ENCODE measurements at places on chromosomes 1 and 21.
A peak's percentile ranks its signal among the peaks of the same experiment; 100 is the strongest.

DNA sequence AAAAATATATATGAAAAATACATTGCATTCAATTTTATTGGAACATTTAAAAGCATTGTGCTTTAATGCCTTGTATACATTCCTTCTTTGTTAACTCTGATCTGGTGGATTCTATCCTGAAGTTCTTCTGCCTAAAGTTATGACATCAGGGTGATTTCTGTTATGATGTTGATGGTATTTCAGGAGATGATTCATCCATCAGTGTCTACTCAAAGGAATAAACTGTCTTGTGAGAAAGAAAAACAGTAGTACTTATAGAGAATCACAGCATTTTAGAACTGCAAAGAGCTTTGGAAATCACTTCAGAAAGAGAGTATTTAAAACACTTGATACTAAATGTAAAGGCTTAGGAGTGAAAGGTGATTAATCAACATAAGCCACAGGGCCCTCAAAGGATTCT is 155.7 kb downstream of the PTPRC start:
- DNase-seq: no peak
- no peak overlapping the region for H3K4me3 ChIP-seq
- H3K4me1 ChIP-seq: no peaks in the 10 kb centered on the region
- no peaks in the 10 kb centered on the region for H3K27me3 ChIP-seq
- no peaks in the 10 kb centered on the region for H3K36me3 ChIP-seq

- no peaks in the 10 kb centered on the region for H3K4me1 ChIP-seq
- H3K27ac ChIP-seq: no peak overlapping the region
- H3K36me3 ChIP-seq: peaks cover 59% of the 10 kb centered on the region
- H3K27me3 ChIP-seq: no peaks in the 10 kb centered on the region
- no peak overlapping the region for H3K4me3 ChIP-seq
These were observed 17.7 kb upstream of the STX12 start for GRCh38 chr1:27755286-27755685.

- H3K36me3 ChIP-seq: no peaks in the 10 kb centered on the region
- peak; percentile 84 for DNase-seq
- H3K27ac ChIP-seq: peak overlapping the region; percentile 67
- no peaks in the 10 kb centered on the region for H3K27me3 ChIP-seq
These were observed 67.7 kb upstream of the RCC1 start for GRCh38 chr1:28437924-28438699.

DNA sequence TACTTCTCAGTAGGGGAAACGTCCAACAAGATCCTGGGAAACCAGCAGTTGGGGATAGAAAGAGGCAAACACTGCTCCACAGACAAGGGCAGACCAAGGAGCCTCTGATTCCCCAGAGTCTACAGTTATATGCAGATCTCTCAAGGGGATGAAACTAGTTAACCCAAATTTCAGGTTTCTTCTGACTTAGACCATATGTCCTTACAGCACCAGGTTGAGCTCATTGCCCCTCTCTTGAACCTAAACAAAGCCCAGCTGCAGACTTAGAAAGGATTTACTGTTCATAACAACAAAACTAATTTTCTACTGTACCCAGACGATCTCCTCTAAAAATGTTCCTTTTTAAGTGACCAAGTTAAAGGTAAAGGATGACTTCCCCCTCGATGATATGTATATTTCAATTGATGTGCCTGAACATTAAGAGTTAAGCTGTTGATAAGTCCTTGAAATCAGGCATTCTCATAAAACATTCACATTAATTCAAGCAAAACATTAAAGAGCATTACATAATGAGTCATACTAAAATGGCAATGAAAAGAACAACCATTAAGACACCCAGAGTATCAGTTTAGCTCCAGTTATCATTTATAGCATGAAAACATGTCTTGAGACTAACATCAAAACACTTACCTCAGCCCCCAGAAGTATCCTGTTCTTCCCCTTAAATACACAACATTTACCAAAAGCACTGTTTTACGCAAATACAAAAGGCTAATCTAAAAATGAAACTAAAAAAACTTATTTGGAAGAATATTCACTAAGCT is 24.1 kb downstream of the SMYD3 start:
- H3K27me3 ChIP-seq: no peaks in the 10 kb centered on the region
- no peak for DNase-seq
- H3K27ac ChIP-seq: no peak overlapping the region
- no peaks in the 10 kb centered on the region for H3K4me1 ChIP-seq

DNA sequence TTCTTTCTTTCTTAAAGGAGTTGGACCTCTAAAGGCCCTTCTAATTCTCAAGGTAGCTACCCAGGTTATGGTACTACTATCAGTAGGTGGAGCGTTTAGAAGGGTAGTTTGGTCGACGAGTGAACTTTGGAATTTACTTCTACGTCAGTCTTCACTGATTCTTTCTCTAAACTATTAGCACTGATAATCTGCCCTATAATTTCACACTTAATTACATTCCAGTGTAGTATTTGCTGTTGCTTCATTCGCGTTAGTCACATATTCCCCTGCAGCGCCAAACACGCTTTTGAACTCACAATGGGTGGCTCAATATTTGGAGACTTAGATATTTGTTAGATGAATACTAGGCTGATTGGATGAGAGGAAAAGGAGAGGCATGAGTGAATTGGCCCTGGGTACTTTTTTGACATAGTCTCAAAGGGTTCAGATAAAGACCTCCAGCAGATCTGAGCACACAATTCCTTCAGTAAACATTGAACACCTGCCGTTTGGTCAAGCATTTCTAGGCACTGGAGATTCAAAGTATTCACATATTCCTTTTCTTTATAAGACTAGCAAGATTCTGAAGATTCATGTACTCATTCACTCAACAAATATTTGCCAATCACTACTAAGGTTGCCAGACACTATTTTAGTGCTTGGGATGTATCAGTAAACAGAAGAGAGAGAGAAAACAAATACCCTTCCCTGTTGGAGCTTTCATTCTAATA is 929 bp upstream of the FOXJ3 start:
- peaks cover 37% of the 10 kb centered on the region for H3K4me1 ChIP-seq
- H3K4me3 ChIP-seq: peak overlapping the region; percentile 99
- peak overlapping the region; percentile 95 for H3K27ac ChIP-seq
- H3K36me3 ChIP-seq: no peaks in the 10 kb centered on the region

DNA sequence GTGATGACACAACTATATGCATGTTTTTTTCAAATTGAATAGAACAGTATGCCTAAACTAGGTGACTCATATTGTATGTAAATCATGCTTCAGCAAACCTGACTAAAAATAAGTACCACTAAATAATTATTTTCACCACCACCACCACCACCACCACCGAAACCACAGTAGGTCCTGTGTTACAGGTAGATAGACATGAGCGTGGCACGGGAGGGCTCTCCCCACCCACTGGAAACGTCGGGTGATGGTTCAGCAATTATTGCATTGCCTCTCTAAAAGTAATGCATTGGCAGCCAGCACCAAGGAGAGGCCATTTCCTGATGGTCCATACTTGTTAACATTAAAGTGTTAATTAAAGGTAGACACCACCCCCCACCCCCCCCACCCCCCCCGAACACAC is 297.0 kb upstream of the NCAM2 start:
- H3K4me3 ChIP-seq: no peak overlapping the region
- no peaks in the 10 kb centered on the region for H3K36me3 ChIP-seq
- no peaks in the 10 kb centered on the region for H3K27me3 ChIP-seq
- no peaks in the 10 kb centered on the region for H3K4me1 ChIP-seq

GRCh38 chr1:67194209-67194863 is 28.1 kb downstream of the IL23R start:
- no peaks in the 10 kb centered on the region for H3K4me1 ChIP-seq
- no peak overlapping the region for H3K27ac ChIP-seq
- H3K27me3 ChIP-seq: no peaks in the 10 kb centered on the region
- DNase-seq: no peak

- H3K36me3 ChIP-seq: no peaks in the 10 kb centered on the region
- H3K27me3 ChIP-seq: no peaks in the 10 kb centered on the region
- no peak for DNase-seq
- H3K4me3 ChIP-seq: no peak overlapping the region
These were observed 341.9 kb downstream of the PTBP2 start for GRCh38 chr1:97063532-97063931.

DNA sequence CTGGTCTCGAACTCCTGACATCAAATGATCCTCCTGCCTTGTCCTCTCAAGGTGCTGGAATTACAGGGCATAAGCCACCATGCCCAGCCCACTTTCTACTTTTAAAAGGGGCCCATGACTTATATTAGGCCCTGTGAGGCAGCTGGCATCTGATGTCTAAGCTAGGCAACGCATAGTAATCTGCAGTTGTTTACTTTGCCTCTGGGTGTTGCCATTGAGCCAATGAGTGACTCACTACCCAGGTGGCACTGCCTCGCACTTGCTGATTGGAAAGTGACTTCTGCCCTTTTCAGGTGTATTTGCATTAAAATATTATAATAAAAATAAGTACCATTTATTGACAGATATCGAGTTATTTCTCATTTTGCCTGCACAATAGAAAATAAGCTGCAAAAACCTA is 84.9 kb downstream of the KIF14 start:
- H3K27me3 ChIP-seq: no peaks in the 10 kb centered on the region
- no peak overlapping the region for H3K27ac ChIP-seq
- no peak overlapping the region for H3K4me3 ChIP-seq

GRCh38 chr1:218362418-218363076 is 17.4 kb downstream of the TGFB2 start:
- peaks cover 19% of the 10 kb centered on the region for H3K4me1 ChIP-seq
- no peak overlapping the region for H3K27ac ChIP-seq
- no peaks in the 10 kb centered on the region for H3K27me3 ChIP-seq
- H3K36me3 ChIP-seq: no peaks in the 10 kb centered on the region

DNA sequence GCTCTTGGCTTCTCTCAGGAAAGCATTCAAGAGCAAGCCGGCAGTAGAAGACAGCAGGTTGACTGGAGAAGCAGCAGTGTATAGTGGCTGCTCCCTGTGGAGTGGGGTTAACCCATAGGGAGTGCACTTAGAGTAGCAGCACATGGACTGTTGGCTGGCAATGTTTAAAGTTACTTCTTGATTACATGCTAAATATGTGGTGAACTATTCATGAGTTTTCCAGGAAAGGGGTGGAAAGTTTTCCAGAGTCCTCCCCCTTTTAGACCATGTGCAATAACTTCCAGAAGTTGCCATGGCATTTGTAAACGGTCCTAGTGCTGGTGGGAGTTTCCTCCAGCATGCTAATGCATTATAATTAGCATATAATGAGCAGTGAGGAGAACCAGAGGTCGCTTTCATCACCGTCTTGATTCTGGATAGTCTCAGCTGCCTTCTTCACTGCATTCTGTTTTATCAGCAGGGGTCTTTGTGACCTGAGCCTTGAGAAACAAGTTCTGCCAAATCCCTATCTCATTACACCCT is 131.8 kb downstream of the CCDC185 start:
- no peak overlapping the region for H3K27ac ChIP-seq
- no peaks in the 10 kb centered on the region for H3K36me3 ChIP-seq
- no peaks in the 10 kb centered on the region for H3K27me3 ChIP-seq
- no peak for DNase-seq
- H3K4me3 ChIP-seq: no peak overlapping the region

DNA sequence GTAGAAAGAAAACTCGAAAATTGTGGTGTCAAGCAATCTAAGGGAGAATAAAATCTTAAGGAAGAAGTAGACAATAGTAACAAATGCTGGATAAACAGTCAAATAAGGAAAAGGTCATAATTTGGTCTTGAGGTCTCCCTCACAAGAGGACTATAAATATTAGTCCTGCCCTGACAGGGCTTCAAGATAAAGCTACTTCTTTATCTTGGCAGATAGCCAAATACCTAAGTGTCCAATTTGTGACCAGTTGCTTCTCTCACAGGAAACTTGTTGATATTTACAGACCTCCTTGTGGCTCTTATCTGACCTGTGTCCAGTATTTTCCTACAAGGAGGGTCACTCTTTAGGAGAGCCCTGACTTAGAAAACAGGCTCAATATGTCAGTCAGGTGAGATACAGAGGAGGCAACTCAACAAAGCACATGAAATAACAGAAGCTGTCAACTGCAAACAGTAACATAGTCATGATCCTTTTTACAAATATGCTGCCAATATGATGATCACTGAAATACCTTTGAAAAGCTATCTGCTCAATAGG is 88.8 kb downstream of the TNNI3K start:
- no peaks in the 10 kb centered on the region for H3K36me3 ChIP-seq
- DNase-seq: no peak
- H3K4me3 ChIP-seq: no peak overlapping the region
- H3K27ac ChIP-seq: no peak overlapping the region
- H3K4me1 ChIP-seq: peaks cover 15% of the 10 kb centered on the region

DNA sequence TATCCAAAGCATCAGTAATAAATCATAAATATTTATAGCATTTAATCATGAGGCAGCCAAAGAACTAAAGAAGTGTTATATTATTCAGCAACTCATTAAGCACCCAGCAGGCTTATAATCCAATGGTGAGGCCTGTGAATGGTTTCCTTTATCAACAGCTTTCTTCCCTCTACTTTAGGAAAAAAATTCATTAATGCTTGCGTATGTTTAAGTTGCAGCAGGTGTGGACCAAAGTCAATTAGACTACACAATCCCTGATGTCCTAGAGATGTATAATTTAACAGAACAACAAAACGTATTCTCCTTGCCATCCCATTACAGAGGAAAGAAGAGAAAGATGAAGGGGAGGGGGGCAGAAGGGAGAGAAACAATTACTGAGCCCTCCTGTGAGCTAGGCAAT is 87.7 kb upstream of the MAGI3 start:
- H3K4me1 ChIP-seq: no peaks in the 10 kb centered on the region
- H3K36me3 ChIP-seq: no peaks in the 10 kb centered on the region
- no peak overlapping the region for H3K27ac ChIP-seq

- no peaks in the 10 kb centered on the region for H3K4me1 ChIP-seq
- no peak for DNase-seq
- H3K4me3 ChIP-seq: no peak overlapping the region
- H3K27me3 ChIP-seq: no peaks in the 10 kb centered on the region
- H3K36me3 ChIP-seq: no peaks in the 10 kb centered on the region
- no peak overlapping the region for H3K27ac ChIP-seq
These were observed 54.9 kb downstream of the TM2D1 start for GRCh38 chr1:61670016-61670415.

- H3K27ac ChIP-seq: no peak overlapping the region
- H3K27me3 ChIP-seq: no peaks in the 10 kb centered on the region
- no peak overlapping the region for H3K4me3 ChIP-seq
- DNase-seq: no peak
- H3K4me1 ChIP-seq: peaks cover 6% of the 10 kb centered on the region
- no peaks in the 10 kb centered on the region for H3K36me3 ChIP-seq
These were observed 149.2 kb downstream of the RASAL2 start for GRCh38 chr1:178243119-178243518.

- no peaks in the 10 kb centered on the region for H3K27me3 ChIP-seq
- no peak for DNase-seq
- H3K27ac ChIP-seq: peak overlapping the region; percentile 94
- H3K4me1 ChIP-seq: peaks cover 100% of the 10 kb centered on the region
These were observed 58.9 kb downstream of the CD46 start for GRCh38 chr1:207810606-207811295.

- H3K4me3 ChIP-seq: no peak overlapping the region
- no peaks in the 10 kb centered on the region for H3K27me3 ChIP-seq
These were observed 3.9 kb upstream of the COL16A1 start for GRCh38 chr1:31707711-31708110.

Measured in right atrium auricular region (tissue), 2 donors.